Cardiac muscle cell (in vitro differentiated cells and primary cell): ENCODE measurements at places on chromosomes 6 and 20.

DNA sequence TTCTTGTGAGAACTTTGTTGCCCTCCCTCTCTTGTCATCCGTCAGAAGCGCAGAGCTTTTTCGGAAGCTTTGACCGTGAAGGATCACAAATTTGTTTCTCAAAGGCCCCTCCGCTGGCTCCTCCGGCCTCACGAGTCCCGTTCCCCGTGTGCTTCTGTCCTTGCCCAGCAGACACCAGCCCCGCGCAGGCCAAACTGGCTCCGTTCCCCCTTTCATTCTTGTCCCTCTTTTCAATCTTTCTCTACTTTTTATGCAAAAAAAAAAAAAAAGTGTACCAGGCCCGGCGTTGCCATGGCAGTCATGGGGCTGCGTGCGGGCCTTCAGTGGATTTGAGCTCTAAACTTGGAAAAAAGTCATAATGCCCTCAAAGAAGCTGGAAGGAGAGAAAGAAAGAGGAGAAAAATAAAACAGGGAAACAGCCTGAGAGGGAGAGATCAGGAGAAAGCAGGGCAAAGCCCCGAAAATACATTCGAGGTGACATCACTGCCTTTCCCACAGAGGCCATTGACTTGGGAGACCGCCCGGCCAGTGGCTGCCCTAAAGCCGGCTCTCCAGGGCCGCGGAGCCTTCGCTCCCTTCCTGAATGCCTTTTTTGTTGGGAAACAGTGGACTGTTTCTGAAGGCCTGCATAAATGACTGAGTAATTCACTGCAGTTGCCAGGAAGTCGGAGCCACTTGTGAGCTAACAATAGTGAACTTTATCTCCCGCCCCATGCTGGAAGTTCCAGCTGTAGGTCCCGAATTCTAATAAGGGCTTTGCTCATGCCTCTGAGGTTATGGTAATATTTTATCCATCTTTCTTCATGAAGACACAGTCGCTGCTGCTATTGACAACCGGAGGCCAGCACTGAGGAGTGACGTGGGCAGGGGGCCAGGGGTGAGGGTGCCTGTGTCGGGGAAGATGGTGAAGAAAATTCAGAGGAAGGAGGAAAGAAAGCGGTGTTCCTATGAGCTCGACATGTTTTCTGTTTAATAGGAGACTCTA lies 670.9 kb downstream of the QKI start:
- peak; percentile 96 for DNase-seq

GRCh38 chr6:144214622-144215401 lies 64.5 kb downstream of the STX11 start:
- DNase-seq: no peak

DNA sequence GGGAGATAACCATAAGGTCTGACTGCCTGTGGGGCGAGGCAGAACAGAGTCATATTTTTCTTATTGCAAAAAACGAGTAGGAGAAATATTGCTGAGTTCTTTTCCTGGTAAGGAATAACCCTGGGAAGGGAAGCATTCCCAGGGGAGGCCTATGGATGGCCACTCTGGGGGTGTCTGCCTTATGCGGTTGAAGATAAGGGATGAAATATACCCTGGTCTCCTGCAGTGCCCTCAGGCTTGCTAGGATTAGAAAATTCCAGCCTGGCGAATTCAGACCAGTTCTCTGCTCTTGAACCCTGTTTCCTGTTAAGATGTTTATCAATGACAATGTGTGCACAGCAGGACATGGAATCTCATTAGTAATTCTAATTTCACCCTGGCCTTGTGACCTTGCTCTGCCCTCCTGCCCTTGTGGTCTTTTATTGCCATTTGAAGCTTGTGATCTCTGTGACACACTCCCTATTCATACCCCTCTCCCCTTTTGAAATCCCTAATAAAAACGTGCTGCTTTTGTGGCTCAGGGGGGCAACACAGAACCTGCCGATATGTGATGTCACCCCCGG lies 491.1 kb upstream of the EYS start:
- no peak for DNase-seq

DNA sequence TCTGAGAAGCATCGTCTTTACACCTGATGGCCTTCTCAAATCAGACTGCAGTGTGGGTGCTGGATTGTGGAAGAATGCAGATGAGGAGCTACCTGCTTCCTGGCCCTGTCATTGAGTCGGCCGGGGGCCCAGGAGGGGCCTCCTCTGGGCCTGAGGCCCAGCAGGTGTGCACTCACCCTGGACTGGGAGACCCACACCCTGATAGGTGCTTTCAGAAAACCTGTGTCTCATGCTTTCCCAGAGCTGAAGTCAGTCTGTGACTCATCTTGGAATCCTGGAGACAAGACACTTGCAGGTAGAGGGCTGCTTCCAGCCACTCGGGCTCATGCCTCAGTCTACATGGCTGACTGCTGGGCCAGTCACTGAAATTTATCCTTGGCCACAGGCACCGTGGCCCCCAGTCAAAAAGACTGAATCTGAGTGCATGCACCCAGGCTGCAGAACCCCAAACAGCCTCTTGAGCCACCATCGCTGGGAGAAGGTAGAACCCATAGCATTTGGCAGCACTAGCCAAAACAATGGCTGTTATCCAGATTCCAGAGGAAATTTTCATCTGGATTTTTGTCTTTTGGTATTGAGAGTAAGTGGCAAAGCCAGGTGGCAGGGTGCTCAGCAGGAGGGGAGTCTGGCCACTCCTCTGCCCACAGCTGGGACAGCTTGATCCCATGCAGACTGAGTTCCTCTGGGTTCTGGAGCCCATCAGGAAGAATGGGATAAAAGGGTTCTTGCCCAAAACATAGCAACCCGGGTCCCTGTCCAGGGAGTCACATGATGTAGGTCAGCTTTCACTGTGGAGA lies 182.0 kb upstream of the CST7 start:
- no peak for DNase-seq

GRCh38 chr6:119129148-119129967 lies 50.9 kb upstream of the FAM184A start:
- peak; percentile 86 for DNase-seq

GRCh38 chr20:38021087-38021772 lies 12.0 kb downstream of the TTI1 start:
- no peak for DNase-seq

- DNase-seq: no peak
Observed at GRCh38 chr6:147642458-147642857, 134.0 kb downstream of the SAMD5 start.

DNA sequence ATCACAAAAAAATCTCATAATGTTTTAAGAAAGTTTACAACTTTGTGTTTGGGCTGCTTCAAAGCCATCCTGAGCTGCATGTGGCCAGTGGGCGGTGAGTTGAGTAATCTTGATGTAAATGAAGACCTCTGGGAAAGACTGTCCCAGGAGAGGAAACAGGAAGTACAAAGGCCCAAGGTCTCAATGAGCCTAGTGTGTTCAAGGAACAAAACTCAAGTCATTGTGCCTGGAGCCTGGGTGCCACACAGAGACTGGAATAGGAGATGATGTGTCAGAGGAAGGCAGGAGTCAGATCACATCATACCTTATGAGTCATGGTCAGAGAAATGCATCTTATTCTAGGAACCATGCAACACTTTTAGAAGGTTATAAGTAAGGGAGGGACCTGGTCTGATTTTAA lies 51.5 kb downstream of the COL19A1 start:
- DNase-seq: no peak

DNA sequence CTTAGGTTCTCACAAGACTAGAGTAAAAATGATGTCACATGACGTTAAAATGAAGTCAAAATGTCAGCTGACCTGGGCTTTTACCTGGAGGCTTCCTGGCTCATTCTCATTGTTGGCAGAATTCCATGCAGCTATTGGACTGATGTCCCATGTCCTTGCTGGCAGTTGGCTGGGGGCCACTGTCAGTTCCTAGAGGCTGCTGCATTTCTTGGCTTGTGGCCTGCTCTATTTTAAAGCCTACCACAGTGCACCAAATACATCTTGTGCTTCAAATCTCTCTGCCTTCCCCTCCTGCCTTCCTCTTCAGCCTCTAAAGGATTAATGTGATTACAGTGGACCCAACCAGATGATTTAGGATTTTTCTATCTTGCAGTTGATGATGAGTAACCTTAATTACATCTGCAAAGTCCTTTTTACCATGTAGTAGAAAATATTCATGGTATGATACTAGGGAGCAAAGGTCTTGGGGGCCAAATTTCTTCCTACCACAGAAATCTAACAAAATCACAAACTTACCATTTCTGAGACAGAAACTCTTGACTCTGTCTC lies 81.9 kb downstream of the FIG4 start:
- DNase-seq: no peak

GRCh38 chr6:54907355-54907754 lies 60.8 kb downstream of the FAM83B start:
- no peak for DNase-seq

- no peak for DNase-seq
Observed at GRCh38 chr6:113679051-113679450, 178.1 kb upstream of the MARCKS start.

DNA sequence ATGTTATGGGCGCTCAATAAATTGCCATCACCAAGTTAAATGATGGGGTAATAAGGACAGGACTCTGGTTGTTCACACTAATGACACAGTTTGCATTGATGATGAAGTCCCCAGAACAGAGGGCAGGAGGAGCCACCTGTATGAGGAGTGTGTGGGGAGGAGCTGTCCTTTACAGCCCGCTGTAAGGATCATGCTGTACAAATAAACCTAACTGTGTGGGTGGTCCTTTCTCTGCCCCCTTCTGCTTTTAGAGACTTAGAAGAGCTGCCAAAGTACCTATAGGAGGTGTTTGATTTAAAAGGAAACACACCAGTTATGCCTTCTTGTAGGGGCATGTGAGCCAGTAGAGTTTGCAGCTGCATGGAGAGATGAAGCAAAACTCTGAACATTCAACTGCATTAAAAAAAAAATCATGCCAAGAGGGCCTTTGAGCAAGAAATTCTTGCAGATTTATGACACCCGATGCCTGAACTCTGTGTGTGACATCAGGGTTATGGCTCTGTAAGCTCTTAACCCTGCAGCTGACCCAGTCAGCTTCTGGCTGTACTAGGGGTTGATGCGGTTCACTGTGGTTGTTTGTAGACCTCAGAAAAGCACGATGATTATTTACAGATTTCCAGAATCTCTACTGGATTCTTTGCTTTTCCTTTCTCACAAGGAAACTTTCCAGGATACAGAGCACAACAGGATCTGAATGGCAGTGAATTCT lies 67.4 kb downstream of the UST start:
- DNase-seq: no peak

- DNase-seq: no peak
Observed at GRCh38 chr6:87366072-87366827, 21.6 kb downstream of the C6orf163 start.

DNA sequence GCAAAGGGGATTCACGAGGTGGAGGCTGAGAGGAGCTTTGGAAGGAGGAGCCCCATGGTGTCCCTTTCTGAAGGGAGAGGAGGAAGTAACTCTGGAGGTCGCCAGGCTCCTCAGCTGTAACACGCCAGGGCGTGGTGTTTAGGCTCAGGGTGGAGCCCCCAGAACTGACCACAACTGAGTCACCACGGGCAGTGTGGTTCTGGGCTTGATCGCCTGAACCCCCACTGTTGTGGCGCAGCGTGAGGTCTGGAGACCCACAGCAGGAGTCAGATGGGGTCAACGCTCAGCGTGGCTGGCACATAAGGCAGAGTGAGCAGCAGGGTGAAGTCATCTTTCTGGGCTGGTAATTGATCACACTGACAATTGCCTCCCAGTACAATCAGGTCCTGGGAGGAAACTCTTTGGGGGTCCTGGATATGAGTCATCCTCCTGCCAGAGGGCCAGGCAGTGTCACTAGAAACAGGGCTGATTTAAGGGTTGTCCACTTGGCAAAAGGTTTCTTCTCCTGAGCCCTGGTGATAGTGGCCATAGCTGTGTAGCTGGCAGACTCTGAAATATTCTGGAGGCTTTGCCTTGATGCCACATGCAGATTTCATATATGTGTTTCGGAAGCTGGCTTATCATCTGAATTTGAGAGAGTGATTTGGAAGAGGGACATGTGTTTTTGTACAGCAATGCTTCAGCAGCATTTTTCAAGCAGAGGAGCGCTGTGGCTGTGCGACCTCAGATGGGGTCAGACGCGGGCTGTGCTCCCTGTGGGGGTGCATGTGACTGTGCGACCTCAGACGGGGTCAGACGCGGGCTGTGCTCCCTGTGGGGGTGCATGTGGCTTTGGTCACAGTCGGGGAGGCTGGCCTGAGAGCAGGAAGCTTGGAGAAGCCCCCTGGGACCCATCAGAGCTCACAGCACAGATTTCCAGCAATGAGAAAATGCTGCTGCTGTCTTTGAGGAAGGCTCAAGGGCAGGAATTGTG lies 50.0 kb downstream of the SYNJ2 start:
- peak; percentile 69 for DNase-seq
